GM23248 (cell line): ENCODE measurements at places on chromosomes 3 and 15. TPM values are rescaled to one million over a fixed set of nuclear protein-coding genes. Genes with fewer than 3 reads are reported as not detected.

GRCh38 chr3:98823791-98824190 is 60.7 kb downstream of the ST3GAL6 start:
- DNase-seq, result peak; percentile 66

- no peak for DNase-seq
Measured at GRCh38 chr3:4928277-4928789, 50.9 kb upstream of the BHLHE40 start.

DNA sequence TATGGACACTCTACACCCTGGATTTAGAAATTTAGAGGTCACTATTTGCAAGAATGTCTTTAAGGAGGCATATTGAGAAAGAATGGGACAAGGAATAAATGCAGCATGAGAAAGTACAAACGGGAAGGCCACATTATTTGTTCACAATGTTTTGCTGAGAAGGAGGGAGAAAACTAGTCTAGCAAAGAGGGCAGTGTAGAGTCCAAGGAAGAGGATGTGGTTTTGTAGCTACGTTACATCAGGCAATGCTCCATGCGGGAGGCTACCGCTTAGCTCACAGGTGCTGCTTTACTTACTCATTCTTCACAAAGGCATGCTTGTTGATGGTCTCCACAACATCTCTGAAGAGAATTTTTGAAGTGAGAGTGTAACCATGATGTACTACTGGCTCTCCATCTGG is 191.1 kb downstream of the PLCH1 start:
- DNase-seq, result no peak

GRCh38 chr3:170999737-171000242 is 26.7 kb downstream of the SLC2A2 start:
- peak; percentile 64 for DNase-seq

DNA sequence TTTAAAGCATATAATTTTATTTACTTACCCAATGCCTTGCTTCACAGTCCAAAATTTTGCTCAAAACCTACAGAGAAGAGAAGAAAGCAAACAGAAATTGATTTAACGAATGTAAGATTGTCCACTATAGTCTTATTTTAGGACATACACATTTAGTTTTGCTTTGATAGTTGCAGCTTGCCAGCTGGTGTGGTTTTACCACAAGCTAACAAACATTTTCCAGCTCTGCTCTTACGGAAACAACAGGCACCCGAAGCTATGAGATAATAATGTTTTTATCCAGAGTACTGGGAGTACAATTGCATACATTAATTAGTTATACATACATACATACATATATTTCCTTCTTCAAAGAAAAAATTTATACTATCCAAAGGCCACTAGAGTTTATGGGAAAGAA is 10.4 kb downstream of the BCL6 start:
- no peak for DNase-seq

TEX55 gene
- total RNA-seq, result not detected in 2 replicates

GOLGA8T gene
- total RNA-seq, result not detected in 2 replicates
